Stimulated activated CD4-positive, alpha-beta T cell treated with anti-CD3 and anti-CD28 coated beads, TNF-alpha, amount 100 ng/mL, for 1 hour (primary cell): ENCODE measurements at places on chromosomes 11 and 22.

- DNase-seq = no peak
These were observed 22.8 kb downstream of the OSBP2 start for GRCh38 chr22:30717331-30717921.

DNA sequence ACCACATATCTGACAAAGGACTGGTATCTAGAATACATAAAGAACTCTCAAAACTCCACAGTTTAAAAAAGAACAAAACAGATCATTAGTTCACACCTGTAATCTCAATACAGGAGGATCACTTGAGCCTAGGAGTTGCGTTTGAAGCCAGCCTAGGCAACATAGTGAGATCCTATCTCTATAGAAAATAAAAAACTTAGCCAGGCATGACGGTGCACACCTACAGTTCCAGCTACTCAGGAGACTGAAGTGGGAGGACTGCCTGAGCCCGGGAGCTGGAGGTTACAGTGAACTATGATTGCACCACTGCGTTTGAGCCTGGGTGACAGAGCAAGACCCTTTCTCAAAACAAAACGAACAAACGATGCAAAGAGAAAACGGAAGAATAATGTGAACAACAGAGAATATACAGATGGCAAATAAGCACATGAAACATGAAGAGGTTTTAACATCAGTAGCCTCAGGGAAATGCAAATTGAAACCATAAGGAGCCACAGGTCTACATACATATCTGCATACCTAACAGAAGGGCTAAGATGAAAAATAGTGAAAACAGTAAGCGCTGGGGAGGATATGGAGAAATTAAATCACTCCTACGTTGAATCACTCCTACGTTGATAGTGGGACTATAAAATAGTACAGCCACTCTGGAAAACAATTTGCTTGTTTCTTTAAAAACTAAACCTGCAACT lies 70.7 kb downstream of the DGCR2 start:
- DNase-seq = no peak

DNA sequence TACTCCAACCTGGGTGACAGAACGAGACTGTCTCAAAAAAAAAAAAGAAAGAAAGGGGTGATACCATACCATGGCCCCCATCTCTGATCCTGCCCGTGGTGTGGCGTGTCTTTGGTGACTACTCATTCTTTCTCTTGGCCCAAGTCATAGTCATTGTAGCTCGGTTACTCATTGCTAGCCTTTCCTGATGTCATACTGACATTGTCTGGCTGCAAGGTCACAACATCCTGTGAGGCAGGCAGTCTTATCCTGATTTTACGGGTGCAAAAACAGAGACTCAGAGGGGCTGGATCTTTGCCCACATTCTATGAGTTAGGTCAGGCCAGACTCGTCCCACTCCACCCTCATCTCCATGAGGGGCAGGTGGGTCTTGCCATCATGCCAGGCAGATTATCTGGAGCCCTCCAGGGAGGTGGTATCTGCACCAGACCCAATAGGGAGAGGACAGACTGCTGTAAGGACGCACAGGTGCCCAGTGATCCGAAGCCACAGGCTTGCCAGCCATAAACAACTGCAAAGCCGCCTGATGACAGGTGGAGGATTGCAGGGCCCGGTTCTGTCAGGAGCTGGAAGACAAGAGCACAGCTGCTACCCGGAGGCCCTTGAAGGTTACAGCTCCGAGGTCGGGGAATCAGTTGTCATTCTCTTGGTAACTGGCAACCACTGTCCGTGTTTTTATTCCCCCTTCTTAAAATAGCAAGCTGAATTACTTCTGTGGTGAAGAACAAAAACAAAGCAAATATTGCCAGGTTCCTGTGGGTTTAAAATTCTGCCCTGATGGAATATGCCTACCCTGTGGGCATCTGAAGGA lies 13.8 kb downstream of the TOM1 start:
- DNase-seq = no peak

DNA sequence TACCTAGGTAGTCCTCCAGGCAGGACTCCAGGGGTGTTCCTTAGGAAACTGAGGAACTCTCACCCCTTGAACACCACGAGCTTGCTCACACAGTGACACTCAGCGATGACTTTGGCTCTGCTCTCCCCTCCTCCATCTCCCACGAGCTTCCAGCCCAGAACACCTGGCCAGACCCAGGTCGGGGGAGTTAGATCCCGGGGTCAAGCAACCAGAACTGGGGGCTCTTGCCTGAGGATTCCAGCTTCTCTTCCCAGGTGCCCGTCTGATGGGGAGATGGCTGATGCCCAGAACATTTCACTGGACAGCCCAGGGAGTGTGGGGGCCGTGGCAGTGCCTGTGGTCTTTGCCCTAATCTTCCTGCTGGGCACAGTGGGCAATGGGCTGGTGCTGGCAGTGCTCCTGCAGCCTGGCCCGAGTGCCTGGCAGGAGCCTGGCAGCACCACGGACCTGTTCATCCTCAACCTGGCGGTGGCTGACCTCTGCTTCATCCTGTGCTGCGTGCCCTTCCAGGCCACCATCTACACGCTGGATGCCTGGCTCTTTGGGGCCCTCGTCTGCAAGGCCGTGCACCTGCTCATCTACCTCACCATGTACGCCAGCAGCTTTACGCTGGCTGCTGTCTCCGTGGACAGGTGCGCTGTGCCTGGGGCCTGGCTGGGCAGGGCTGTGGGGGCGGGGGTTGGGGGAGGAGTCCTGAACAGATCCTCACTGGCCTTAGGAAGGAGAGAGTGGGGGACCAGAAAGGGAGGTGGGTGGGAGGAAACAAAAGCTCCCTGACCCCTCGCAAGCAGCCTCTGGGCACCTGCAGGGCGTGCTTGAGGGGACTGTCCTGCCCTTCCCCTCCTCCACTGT lies at the start of gene GALR3:
GALR3 (plus strand) TSS at position 249 of the 852 bp plus-strand sequence; CDS start at position 274, 25 bp downstream.
- DNase-seq = no peak

- no peak for DNase-seq
These were observed at the start of gene ANO5 for GRCh38 chr11:22192642-22193347. TSS of gene ANO5 (plus strand) at chr11:22193085. CDS start at chr11:22193493, 408 bp downstream.

DNA sequence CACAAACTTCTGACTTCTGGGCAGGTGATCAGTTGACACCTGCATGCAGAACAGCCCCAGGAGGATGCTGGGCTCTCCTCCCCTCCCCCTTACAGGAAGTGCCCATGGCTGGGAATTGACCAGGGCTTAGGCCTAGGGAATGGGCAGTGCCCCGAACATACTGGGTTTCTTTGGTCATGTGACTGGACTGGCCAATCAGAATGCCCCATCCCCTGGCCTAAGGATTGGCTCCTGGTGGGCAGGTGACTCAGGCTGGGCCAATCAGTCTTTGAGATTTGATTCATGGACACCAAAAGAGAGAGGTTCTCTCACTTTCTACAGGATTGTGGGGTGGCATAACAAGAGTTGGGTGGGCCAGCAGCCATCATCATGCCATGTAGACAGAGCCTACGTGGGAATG lies 37.1 kb downstream of the MCM5 start:
- DNase-seq = no peak

- no peak for DNase-seq
These were observed 43.9 kb upstream of the LMO2 start for GRCh38 chr11:33935461-33936456.

DNA sequence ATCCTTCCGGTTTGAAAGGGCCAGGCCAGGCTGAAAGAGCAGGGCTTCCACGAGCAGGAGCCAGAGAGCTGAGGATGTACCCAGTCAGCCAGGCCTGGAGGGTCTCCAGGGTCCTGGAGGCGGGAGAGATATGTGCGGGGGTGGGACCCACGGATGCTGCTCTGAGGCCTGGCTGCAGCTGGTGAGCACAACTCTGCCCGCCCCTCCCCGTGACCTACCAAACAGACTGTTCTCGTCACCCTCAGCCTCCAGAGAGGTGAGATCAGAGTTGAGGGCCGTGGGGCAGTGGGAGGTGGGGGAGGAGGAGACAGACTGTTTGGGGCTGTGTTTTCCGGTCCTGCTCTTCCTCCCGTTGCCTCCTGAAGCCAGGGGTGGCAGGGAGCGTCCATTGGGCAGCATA lies 42.2 kb downstream of the TRIOBP start:
- no peak for DNase-seq

DNA sequence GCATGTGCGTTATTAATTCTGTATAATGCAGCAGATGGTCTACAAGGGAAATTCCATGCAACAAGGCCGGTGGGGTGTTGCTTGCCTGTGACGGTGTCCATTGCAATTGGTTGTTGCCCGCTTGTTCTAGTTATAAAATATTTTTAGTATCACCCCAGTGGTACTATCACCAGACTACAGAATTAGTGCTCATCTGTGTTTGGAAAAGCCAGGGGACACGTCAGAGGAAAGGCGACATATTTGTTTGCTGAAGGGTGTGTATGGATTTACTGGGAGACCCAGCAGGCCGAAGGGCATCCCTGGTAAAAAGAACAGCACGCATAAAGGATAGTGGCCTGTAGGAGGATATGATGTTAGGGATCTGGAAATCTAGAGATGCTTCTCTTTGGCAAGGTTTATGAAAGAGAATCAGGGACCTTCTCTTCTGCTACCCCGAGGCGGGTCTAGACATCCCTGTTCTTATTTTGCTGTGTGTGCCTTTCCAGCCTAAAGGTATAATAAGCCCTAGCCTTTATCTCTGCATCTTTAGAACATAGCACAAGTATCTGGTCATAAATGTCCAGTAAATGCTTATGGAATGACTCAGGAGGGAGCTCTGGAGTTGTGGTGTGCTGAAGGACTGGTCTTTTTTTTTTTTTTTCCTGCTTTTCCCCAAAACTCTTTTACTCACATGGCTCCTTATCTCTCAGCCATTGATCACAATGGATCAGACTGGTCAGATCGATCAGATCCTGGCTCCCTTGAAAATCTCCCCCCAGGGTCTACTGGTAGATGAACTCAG lies 90.9 kb downstream of the LDLRAD3 start:
- no peak for DNase-seq

DNA sequence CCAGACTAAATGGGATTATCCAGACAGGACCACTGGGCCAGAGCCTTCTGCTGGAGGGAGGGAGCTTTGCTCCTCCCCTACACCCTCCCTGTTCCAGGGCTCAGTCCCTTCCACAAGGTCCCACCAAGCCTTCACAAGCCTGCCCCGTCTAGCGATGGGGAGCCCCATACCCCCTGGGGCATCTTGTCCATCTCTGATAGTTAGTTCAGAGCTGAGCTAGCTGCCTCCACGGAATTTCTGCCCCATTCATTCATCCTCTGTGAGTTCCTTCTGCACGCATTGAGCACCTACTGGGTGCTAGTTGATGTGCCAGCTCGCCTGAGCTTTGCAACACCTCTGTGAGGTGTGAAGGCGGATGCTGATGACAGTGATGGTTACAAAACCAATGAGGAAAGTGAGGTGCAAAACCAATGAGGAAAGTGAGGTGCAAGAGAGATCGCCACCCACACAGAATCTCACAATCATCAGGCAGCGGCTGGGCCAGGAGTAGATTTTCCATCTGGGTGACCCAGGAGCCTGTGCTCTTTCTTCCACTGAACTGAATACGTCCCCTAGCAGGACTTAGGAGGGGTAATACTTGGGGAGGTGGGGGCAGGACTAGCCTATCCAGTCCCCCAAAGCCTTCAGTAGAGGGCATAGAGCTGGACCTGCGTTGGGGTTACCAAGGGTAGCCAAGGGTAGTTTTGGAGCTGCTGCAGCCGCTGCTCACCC lies 21.5 kb upstream of the CBX7 start:
- no peak for DNase-seq

GRCh38 chr11:78192911-78193351 lies 4.2 kb downstream of the USP35 start:
- DNase-seq = no peak

- no peak for DNase-seq
These were observed 2.4 kb upstream of the OR10V1 start for GRCh38 chr11:59716051-59716450.

DNA sequence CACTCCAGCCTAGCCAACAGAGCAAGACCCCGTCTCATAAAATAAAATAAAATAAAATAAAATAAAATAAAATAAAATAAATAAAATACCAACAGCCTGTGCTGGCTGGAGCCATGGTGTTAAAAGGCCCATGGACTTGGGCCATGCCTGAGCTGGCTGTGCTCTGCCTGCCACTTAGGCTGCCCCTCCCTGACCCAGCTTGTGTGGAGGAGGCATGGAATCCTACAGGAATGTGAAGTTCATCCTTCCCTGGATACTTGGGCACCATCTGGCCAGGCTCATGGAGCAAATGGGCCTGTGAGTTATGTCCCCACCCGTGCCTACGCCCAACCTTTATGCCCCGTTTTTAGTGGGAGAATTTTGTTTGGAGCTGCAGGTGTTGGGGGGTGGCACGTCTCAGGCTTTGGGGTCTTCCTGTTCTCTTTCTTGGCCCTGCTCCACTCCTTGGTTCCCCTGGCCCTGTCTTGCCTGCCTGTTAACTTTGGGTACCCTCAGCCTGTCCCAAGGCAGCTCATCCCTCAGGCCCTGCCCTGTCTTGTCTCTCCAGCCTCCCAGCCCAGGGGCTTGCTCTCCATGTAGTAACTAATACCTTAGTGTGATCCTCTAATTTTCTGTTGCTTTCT lies 51.3 kb downstream of the BCR start:
- DNase-seq = no peak

DNA sequence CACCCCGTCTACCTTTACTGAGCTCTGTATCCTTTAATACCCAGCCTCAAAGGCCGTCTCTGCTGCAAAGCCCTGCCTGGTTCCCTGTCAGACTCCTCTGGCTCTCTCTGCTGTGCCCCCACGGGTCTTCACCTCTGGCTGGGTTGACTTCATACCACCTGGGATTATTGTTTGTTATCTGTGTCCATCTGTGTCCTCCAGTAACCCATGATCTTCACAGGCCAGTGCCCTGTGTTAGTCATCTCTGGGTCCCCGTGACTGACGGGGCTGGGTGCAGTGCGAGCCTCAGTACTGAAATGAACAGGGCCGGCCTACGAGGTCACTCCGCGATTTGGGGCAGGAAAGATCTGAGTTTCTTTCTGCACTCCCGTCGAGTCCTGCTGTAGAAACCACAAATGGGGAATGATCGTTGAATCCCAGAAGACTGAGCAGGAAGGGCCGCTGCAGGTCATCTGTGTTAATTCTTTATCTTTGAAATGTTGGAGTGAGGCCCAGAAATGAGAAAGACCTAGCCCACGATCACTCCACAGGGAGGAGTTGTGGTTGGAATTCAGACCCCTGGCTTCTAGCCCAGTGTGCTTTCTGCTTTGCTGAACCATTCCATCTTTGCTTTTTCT lies 12.3 kb upstream of the TUB start:
- DNase-seq = no peak

- DNase-seq = no peak
These were observed 13.7 kb downstream of the GDPD4 start for GRCh38 chr11:77287615-77288273.

- DNase-seq = no peak
These were observed 50.9 kb upstream of the NFRKB start for GRCh38 chr11:129946256-129946655.

GRCh38 chr11:124644426-124645280 lies 22.0 kb downstream of the TBRG1 start:
- no peak for DNase-seq

DNA sequence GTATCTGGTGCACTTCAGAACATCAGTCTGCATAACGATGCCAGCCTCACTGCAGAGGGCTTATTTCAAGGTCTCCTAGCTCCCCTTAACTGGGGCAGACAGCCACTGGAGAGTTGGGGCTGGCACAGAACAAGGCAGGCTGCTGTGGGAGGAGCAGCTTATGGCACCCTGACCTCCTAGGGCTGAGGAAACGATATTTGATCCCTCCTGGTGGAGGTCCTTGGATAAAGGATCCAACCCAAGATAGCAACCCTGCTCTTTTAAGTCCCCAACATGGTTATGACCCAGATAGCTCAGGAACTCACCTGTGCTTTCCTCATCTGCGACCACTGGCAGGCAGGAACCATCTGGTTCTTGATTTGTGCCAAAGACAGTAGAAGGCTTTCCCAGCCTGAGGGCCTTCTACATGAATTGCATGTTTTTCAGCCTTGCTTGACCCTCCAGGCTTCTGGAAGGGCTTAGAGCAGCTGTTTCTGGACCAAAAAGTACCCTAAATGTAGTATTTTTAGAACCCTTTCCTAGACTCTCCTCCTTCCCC lies 2.8 kb downstream of the TMEM109 start:
- no peak for DNase-seq
